Stimulated activated CD8-positive, alpha-beta memory T cell treated with anti-CD3 and anti-CD28 coated beads, Interleukin-2, amount 100 ng/mL, for 1 hour (primary cell): ENCODE measurements at places on chromosomes 3 and 15.

GRCh38 chr3:16279010-16279801 is 14.2 kb downstream of the OXNAD1 start:
- no peak for DNase-seq

DNA sequence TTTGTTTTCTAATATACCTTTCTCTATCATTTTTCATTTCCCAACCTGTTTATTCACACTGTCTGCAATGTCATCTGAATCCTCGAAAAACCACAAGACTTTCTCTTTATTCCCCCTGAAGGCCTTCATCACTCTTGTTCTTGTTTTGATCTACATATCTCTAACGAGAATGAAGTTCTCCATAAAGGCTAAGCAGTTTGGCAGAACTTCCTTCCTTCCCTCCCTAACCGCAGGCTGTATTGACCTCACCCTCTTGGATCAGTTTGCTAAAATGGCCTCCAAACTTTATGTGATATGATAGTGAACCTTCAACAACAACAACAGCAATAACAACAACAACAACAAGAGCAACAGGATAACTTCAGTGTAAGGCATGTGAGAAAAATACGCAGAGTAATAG is 392.8 kb downstream of the TIGIT start:
- no peak for DNase-seq

GRCh38 chr3:170713653-170714052 is 127.8 kb upstream of the SLC7A14 start:
- DNase-seq, result no peak

GRCh38 chr3:81967393-81967792 is 205.9 kb upstream of the GBE1 start:
- DNase-seq, result no peak

DNA sequence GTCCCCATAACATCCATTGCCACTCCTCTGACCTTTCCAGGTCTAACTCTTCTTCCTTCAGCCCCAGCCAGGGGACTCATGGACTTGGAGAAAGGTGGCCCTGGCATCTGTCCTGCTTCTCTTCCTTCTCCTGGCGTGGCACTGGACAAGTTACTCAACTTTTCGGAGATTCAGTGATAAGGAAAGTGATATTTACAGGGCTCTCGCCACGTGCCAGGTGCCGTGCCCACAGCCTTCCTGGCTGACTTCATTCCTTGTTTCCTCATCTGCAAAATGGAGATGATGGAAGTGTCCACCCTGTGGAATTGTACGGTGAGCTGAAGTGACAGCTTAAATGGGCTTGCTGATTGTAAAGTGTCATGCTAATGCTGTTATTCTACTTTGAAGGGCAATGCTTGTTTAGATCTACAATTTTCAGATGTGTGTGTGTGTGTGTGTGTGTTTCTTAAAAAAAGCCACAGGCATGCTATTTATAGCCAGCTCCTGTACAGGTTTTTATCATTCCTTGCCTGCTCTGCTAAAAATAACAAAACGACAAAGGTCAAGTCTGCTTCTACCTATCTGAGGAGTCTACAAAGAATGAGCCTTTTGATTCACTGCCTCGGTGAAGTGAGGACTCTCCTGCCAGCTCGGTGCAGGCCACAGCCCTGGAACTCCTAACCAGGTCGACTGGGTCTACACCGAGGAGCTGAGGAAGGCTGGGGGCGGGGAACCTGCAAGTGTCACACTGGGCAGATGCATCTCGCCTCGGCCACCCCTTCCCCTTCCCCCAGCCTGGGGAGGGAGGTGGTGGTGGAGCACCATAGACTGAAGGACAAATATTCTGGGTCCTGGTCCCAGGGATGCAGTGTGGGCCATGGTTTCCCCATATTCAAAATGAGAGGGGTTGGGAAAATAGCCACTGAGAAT is 11.4 kb upstream of the ATP2B2 start:
- no peak for DNase-seq

DNA sequence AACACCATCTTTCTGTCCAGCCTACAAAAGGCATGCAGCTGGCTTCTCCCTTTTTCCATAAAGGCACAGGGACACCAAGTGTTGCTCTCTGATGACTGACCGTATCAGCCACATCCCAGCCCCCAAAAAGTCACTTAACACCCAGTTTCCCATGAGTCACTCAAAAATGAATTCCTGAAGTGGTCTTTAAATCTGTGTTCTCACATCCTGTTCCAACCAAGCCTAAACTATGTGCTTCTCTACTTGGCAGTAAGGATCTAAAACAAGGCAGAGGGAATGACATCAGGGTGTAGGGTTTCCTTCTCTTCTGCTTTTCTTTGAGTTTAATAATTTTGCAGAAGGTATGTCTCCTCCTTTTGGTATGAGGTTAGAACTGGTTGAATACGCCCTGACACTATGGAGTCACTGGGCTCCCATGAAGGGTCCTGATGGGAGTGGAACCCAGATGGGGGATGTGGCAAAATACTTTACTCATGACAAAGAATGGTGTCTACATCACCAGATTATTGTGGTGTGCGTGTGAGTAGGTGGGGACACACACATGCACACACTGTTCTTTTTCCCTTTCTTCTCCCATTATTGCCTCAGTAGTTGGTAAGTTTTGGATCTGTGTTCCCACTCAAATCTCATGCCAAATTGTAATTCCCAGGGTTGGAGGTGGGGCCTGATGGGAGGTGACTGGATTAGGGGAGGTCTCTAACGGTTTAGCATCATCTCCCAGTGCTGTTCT is 35.6 kb upstream of the CCK start:
- DNase-seq, result no peak

DNA sequence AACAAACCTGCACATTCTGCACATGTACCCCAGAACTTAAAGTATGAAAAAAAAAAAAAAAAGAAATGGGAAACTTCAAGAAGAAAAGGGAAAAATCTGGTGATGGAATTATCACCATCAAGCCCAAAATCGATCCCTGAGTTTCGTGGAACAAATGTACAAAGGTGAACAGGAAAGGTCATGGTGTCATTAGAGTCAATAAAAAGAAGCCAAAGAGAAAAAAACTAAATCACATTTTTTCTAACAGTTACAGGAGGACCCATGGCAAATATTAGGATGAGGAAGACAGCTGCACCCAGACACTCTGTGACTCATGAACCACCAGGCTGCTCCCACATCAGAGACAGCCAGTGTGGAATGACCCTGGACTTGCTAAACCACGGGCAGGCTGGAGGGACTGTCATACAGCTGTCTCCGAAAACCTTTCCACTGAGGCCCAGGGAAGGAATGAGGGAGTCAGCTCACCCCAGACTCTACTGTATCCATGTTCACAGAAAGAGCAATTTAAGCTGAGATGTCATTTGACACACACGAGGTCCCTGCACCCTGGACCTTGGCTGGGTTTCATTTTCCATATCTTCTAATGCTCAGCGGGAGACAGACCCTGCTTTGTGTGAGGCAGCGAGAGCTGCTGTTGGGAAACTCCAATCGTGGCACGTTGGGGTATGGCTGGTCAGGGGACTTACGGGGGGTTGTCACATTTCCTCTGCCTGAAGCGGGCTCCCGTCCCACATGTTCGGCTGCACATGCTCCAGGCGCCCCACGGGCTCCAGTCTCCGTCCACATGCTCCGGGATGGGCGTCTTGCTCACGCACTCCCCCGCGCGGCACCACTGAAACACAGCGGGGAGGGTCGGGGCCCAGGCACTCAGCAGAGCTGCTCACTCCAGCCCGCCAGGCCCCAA is 210.2 kb downstream of the ADAMTS17 start:
- no peak for DNase-seq

DNA sequence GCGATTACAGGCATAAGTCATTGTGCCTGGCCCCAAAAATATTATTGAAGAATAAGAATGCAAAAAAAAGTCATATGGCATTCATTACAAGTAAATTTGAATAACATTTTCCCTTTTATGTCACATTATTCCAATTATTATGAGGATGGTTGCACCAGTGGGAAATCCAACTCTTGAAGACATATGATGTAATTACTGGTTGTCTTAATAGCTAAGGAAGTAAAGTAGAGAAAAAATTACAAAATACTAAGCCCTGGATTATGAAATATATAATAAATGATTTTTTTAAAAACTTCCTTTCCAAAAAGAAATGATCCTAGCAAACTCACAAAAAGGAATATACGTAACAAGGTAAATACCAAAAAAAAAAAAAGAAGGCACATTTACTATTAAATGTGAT is 98.9 kb downstream of the FMN1 start:
- DNase-seq, result no peak

- DNase-seq, result no peak
These were observed 1.2 kb downstream of the KLHDC8B start for GRCh38 chr3:49172551-49173041.

DNA sequence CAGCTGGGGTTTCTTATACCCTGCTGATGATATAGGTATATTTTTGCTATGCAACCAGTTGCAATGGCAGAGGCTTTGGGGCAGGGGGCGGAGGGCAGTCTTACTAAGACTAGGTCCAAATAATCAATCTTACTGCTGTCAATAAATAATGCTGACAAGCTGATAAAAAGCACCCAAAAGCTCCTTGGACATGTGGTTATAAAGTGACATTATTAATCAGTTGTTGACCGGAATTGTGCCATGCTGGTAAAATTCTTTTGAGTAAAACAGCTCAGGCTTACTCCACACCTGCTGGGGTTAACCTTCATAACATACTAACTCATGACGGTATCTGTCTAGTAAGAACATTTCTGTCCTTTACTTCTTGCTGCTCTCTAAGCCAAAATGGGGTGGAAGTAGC is 101.9 kb downstream of the CHST2 start:
- no peak for DNase-seq

GRCh38 chr3:101817992-101818391 is 31.3 kb upstream of the NFKBIZ start:
- no peak for DNase-seq

GRCh38 chr15:40466426-40467260 is 4.1 kb upstream of the CHST14 start:
- no peak for DNase-seq

- no peak for DNase-seq
These were observed 21.3 kb upstream of the GADL1 start for GRCh38 chr3:30915782-30916181.

DNA sequence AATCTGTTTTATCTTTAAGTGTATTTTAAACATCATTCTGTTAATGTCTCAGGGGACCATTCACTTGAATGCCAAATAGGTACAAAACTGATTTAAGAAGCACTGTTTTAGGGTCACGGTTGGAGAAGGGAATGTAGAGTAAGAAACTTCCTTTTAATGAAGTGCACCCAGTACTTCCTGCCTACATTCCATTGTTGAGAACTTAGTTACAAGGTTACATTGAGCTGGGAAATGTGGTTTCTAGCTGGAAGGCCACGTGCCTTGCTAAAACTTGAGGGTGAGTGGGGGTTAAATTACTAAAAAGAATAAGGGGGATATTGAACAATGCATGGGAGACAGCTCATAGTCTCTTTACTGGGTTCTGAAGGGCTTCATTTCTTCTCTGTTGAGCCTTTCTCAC is 78.3 kb upstream of the TBC1D5 start:
- DNase-seq, result no peak

DNA sequence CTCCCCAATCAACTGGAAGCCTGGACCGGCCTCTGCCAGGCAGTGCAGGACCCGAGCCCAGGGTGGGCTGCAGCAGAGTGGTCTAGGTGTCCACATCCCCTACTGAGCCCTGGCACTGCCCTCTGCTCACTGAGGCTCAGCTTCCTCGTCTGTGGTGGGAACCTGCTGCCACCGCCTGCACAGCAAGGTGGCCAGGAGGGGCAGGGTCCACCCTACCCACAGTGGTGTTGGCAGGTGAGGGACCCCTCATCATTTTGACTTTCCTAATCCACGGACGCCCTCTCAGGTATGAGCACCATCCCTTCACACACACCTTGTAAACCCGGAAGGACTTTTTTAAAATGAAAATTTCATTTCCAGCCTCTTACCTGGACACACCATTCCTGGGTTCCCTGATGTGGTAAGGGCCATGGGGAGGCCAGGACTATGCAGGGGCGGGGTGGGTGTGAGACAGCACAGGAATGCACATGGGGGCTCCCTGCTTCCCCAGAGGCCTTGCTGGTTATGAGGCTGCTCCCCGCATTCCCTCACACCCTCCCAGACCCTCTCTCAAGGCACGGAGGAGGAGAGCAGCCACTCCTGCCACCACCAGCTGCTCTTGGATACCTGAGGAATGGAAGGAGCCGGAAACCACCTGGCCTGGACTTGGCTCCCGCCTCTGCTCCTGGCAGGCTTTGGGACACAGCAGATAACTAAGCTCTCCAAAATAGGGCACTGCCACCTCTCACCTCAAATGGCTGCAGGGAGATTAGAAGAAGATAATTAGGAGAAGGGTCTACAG is 185.9 kb upstream of the TPM1 start:
- DNase-seq, result no peak

DNA sequence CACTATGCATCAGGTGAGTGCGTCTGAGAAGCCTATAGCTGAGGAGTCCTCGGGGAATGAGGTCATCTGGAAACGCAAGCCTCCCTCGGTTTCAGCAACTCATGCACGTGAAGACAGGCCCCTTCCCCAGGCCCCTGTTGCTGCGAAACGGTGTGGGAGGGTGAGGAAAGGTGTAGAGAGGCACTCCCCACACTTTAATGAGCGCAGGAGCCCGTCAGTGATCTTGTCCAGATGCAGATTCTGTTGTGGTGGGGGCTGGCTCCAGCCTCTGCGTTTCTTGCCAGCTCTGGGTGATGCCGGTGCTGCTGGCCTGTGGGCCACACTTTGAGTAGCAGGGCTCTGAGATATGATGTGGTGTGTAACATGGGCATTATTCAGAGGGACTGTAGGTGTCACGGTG is 38.6 kb upstream of the LACTB start:
- DNase-seq, result no peak

GRCh38 chr3:189365609-189366564 is 194.1 kb downstream of the TPRG1 start:
- DNase-seq, result no peak

GRCh38 chr15:78695046-78695671 is 54.1 kb upstream of the CHRNB4 start:
- DNase-seq, result no peak

DNA sequence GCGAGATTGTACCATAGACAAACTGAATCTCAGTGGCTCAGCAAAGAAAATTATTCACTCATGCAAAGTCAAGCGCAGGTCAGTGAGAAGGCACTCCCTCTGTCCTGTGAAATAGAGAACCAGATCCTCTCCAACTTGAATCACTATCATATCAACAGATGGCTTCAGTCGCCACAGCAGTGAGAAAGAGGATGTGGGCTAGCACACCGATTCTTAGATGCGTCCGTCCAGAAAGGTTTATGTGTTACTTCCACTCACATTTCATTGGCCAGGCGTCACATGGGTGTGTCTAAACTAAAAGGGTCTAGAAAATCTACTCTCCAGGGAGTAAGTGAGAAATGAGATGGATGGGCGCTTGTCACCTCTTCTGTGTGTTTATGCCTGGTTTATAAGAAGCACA is 141.6 kb upstream of the KBTBD8 start:
- no peak for DNase-seq

DNA sequence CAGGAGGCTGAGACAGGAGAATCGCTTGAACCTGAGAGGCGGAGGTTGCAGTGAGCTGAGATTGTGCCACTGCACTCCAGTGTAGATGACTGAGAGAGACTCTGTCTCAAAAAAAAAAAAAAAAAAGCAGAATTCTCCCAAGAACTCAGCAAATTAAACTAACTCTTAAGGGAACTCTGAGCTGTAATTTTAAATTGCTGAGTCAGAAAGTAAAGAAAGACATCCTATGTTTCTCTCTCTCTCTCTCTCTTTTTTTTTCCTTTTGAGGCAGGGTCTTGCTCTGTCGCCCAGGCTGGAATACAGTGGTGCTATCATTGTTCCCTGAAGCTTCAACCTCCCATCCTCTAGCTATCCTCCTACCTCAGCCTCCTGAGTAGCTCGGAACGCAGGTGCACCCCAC is 20.0 kb upstream of the PHC3 start:
- DNase-seq, result no peak

- DNase-seq, result no peak
These were observed 41.8 kb upstream of the ST6GAL1 start for GRCh38 chr3:186888569-186888968.
